Right atrium auricular region (tissue), 2 donors: ENCODE measurements at places on chromosomes 4 and X. TPM values are rescaled to one million over a fixed set of nuclear protein-coding genes. Genes with fewer than 3 reads are reported as not detected.

Gene PPP4R3C
- not detected for total RNA-seq

GRCh38 chr4:54371173-54371572 lies 142.1 kb downstream of the PDGFRA start:
- DNase-seq, result no peak

DNA sequence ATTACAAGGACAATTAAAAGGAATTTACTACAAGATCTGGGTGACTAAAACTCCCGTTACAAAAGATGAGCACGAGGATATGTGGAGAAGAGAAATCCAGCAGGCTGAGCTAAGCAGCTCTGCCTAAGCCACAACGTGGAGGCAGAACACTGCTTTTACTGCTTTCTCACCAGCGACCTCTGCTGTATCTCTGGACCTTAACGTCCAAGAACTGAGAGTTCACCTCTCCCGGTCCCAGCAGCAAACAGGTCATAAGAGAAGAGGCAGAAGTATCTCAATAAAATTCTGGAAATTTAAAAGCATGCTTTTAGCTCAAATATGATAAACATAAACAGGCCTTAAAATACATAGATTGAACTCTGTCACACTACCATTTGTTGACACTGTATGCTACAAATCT lies 81.0 kb downstream of the ADGRA3 start:
- no peak for DNase-seq

Gene CLDN34
- not detected for total RNA-seq

- no peak for DNase-seq
Observed at GRCh38 chr4:121900132-121900983, 30.1 kb upstream of the BBS7 start.

GRCh38 chr4:183422962-183423631 lies 21.3 kb upstream of the CDKN2AIP start:
- DNase-seq, result no peak

DNA sequence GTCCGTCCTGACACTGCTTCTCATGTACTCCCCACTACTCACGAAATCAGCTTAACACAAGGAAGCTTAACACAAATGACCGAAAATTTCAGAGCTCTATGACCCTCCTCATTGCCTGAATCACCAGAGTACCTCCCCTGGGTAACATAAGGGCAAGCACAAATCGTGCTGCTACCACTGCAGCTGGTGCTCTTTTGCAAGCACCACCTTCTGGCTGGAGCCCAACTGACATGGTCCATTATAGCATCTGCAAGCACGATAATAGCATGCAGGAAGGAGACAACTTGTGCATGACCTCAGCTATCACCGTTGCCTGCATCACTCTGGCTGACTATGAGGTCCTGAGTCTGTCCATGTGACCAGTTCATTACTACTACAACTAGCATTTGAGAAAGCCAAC lies 308.0 kb downstream of the TEX13C start:
- no peak for DNase-seq

Gene CITED1
- not detected for total RNA-seq

GRCh38 chrX:135347381-135348016 lies 38.2 kb downstream of the ETDC start:
- no peak for DNase-seq

DNA sequence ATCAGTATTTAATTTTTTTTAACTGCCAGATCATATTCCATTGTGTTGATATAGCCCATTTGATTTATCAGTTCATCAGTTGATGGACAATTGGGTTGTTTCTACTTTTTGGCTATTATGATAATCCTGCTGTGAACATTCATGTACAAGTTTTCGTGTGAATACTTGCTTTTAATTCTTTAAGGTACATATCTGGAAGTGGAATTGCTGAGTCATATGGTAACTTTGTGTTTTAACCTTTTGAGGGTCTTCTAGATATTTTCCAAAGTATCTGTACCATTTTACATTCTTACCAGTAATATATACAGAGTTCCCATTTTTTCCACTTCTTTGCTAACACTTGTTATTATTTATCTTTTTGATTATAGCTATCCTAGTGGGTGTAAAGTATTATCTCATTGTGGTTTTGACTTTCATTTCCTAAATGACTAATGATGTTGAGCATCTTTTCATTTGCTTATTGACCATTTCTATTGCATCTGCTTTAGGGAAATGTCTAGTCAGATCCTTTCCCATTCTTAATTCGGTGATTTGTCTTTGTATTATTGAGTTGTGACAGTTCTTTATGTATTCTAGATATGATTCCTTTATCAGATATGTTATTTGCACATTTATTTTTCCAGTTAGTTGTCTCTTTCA lies 75.2 kb upstream of the NUDT6 start:
- no peak for DNase-seq

- no peak for DNase-seq
Observed at GRCh38 chr4:40305328-40306170, 29.6 kb upstream of the CHRNA9 start.

DNA sequence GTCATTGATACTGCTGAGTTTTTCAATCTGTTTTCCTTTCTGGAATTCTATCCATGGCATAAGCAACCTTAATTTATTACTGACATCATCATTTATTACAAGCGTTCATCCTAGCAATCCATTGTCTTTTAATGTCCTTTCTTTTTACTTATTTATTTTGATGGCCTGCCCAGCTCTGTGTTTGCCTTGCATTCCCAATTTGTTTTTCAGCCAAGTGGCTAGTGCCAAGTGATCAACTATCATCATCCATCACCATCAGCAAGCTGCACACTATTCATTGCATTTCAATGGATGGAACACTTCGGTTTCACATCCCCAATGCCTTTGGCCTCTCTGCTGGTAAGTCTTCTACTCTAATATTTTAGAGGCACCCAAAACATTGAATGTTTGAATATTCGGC lies 831.7 kb upstream of the EPHA5 start:
- no peak for DNase-seq

Gene NUDT10
- total RNA-seq, result 0.41 TPM
